ENCODE measurements at places on chromosomes 11 and 22. TPM values are rescaled to one million over a fixed set of nuclear protein-coding genes. Genes with fewer than 3 reads are reported as not detected.

PRAME gene
- 0.10 TPM for total RNA-seq

PRSS23 gene
- 47.1 TPM for total RNA-seq

- no peak overlapping the region for H3K27ac ChIP-seq
- peaks cover 21% of the 10 kb centered on the region for H3K27me3 ChIP-seq
- no peaks in the 10 kb centered on the region for H3K36me3 ChIP-seq
- no peak for DNase-seq
- H3K4me3 ChIP-seq = no peak overlapping the region
- peaks cover 16% of the 10 kb centered on the region for H3K4me1 ChIP-seq
Measured at GRCh38 chr11:131977231-131977630, 606.8 kb downstream of the NTM start.

- H3K4me3 ChIP-seq = no peak overlapping the region
- H3K4me1 ChIP-seq = peaks cover 4% of the 10 kb centered on the region
- H3K36me3 ChIP-seq = no peaks in the 10 kb centered on the region
- no peak overlapping the region for H3K27ac ChIP-seq
- H3K27me3 ChIP-seq = no peaks in the 10 kb centered on the region
Measured at GRCh38 chr11:103959279-103959942, 77.0 kb upstream of the DDI1 start.

All from type B pancreatic cell (in vitro differentiated cells).